PC-3 (cell line): ENCODE measurements at places on chromosomes 3 and 15. TPM values are rescaled to one million over a fixed set of nuclear protein-coding genes. Genes with fewer than 3 reads are reported as not detected.

The ZNF385D gene
- 2.9 and 5.9 TPM in 2 replicates for total RNA-seq

GRCh38 chr15:38454696-38455090 lies 766 bp downstream of the FAM98B start:
- DNase-seq: no peak

DNA sequence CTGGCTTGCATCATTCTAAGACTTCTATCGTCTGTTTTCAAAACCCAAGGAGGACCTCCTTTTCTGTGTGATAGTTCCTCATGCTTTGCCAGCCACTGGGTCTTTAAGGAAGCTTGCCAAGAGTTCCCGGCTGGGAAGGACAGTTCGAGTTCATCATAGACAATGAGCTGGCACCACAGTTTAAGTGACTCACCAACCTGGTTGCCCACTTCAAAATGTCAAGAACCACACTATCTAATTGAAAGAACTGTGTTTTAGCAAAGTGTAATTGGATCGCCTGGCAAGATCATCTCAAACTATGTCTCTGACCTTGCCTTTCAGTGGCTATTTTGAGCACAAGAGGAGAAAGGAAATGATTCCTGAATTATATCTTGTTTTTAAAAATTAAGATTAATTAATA lies 27.9 kb downstream of the SOX2 start:
- DNase-seq: peak; percentile 9

DNA sequence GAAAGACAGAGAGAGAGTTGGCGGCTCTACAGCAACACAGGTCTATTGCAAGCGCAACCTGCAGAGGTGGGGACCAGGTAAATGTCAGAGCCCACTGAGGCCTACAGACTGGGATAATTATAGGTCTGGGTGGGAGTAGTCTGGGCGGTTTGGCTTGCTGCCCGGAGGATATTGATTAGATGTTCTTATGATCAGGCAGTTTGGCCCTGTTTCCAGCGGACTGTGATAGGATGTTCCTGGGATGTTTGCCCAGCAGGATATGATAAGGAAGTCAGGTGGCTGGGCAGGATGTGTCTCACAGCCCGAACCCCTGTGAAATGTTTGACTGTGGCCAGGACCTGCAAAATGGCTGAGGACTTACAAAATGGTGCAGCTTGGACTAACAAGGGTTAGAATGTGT lies 364.9 kb downstream of the NAALADL2 start:
- no peak for DNase-seq

DNA sequence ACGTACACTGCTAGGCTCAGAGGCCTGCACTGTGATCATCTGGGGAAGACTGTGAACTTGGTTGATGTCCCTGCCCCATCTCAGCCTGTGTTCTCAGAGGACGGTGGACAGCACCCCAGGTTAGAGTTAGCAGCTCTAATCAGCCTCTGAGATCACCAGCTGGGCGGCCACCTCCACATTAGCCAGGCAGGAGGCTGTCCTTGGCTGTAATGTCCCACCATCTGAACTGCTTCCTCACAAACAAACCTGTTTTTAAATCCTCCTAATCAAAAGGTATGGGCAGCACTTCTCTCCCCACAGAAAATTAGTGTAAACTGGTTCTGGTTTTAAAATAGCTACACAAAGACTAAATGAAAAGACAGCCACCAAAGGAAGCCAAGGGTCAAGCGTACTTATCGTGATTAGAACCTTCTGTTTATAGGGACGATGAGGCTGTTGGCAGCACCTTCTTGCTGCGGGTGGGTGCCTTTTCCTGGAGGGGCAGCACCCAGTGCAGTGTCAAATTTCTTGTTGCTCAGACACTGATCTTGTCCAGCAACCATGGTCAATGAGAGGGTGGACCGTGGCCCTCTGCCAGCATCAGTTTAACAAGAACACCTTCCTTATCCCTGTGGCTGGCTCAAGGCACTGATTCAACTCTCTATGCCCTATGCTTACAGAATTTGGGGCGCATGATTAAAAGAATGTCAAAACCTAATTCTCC lies 24.6 kb downstream of the ACSBG1 start:
- peak; percentile 56 for DNase-seq

DNA sequence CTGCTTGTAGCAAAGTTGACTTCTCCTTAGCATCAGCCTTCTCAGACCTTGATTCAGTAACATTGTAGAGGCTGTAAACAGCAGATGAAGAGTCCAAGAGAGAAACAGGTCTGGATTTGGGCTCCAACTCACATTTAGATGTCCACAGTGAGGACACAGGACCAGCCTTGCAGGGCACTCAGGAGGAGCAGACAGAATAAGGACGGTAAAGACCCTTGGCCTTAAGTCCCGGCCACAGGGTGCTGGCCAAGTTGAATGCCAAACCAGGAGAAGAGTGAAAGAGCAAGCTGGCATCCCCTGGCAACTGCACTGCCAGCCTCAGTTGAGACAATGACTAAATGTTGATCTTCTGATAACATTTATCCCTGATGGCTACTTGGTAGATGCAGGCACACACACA lies 136.3 kb downstream of the LRRK1 start:
- no peak for DNase-seq
